ENCODE measurements at places on chromosomes 1 and 21.

DNA sequence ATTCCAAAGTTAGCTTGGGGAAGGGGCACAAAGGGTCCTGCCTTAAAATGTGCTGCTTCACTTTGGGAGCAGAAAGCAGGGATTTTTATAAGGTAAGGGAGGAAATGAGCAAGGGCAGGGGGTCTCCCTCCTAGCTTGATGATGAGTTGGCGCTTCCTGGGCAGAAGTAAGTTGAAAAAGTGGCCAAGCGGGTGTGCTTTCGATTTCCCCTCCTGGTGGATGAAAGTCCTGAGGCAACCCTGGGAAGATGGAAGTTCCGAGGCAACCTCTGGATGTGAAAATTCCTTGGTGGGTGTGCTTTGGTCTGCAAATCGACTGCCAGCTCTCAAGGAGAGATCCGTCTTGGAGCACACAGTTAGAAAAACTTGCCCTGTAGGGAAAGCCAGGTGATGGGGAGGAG lies 41.7 kb upstream of the CD2 start:
- no peak for DNase-seq

DNA sequence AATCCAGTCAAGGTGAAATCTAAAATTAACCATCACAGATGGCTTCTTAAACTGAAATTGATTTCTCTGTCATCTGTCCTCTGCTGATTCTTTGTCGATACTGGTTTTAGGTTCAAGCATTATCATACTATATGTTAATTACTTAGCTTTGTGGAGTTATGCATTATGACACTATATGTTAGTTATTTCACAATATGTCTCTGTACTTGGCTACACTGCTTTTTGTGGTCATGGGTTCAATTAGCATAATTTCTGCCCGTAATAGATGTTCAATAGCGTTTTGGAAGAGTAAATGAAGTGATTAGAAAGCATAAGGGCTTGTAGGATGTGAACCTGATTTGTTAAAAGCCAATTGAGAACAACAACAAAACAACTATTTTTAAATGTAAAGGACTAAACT lies 28.2 kb downstream of the IFI44 start:
- no peak for DNase-seq

DNA sequence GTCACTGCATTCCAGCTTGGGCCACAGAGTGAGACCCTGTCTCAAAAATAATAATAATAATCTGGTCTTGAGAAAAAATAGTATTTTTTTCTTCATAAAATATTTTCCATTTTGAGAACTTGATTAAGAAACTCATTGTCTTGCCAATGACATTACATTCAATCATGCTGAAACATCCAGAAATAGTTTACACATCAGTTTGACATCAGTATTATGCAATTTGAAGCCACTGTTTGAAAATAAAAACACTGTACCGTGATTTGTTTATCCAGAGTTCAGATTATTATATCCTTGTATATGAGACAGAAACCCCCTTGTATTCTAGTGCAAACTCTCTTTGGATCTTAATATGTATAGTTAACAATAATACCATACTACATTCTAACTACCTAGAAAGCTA lies 6.9 kb downstream of the FMO2 start:
- no peak for DNase-seq

- DNase-seq, result no peak
Observed at GRCh38 chr1:102853701-102854187, 254.6 kb downstream of the COL11A1 start.

GRCh38 chr1:56060906-56061305 lies 518.5 kb downstream of the PLPP3 start:
- DNase-seq, result no peak

DNA sequence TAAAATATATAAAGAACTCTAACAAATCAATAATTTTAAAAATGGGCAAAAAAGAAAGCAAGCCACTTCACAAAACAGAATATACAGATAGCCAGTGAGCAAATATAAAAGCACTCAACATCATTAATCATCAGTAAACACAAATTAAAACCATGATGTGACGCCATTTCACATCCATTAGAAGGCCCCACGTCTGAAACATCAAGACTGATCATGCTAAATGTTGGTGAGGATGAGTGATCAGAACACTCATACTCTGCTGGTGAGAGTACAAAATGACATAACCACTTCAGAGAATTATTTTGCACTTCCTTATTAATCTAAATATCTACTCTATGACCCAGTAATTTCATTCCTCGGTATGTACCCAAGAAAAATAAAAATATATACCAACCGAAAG lies 512.2 kb upstream of the NR5A2 start:
- no peak for DNase-seq

GRCh38 chr21:31132574-31133242 lies 94.4 kb upstream of the KRTAP19-8 start:
- DNase-seq, result peak; percentile 30

GRCh38 chr1:78497201-78497600 lies 6.4 kb downstream of the PTGFR start:
- no peak for DNase-seq

DNA sequence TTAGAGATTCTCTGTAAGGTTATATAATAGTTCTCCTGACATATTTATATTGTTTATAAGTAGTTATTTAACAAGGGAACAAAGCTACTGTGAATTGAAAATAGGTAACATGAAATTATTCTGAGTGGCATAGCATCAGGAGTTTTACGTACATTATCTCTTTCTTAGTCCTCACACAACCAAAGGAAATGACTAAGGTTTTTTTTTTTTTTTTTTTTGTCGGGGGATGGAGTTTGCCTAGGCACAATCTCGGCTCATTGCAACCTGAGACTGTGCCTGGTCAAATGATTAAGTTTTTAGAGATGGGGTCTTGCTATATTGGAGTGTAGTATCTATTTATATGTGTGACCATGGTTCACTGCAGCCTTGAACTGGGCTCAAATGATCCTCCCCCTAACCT lies 24.9 kb downstream of the TMED5 start:
- DNase-seq, result no peak

DNA sequence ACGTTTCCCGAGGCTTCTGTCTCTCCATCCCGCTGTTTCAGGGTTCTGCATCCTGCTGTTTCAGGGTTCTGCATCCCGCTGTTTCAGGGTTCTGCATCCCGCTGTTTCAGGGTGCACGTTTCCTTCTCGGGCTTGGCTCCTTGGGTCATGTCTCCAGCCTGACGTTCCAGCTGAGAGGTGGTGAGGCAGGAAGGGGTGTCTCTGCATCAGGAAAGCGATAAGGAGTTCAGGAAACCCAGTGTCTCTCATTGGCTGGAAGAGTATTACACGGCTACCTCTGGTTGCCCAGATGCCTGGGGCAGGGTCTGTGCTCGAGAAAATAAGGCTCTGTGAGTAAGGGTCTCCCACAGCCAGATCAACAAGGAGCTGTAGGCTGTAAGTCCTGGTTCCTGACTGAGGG lies 21.1 kb downstream of the ADARB1 start:
- DNase-seq, result no peak

GRCh38 chr1:223860051-223860622 lies 14.4 kb upstream of the TP53BP2 start:
- no peak for DNase-seq

GRCh38 chr1:9121496-9122409 lies 7.1 kb downstream of the GPR157 start:
- DNase-seq, result no peak

GRCh38 chr1:31764312-31765040 lies at the start of gene ADGRB2:
ADGRB2 (minus strand) TSS chr1:31764340; CDS start chr1:31757221, 7,119 bp downstream.
- no peak for DNase-seq

GRCh38 chr1:109218516-109218915 lies 4.8 kb downstream of the SARS1 start:
- DNase-seq, result no peak

GRCh38 chr1:67610450-67610849 lies 74.6 kb upstream of the GADD45A start:
- DNase-seq, result no peak

DNA sequence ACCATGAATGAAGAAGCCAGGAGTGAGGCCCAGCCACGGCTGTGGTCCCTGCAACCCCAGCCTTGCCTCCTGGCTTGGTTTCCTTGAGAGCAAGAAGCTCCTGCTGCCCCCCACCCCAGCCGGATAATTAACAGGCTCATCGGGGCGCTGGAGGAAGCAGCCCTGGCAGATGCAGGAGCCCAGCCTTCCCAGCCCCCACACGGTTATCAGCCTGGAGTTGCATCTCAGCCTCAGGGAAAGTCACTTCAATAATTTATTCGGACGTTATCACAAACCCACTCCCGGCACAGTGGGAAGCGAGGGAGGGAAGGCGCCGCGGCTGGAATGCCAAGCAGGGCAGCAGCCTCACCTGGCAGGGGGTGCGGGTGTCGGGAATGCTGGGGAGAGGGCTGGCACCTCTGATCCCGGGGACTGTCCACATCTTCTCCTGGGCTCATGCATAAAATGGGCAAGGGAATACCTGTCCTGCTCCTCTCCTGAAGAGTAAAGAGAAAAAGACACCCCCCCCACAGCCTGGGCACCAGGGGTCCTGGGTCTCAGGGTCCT lies 43.3 kb upstream of the LRP8 start:
- no peak for DNase-seq

DNA sequence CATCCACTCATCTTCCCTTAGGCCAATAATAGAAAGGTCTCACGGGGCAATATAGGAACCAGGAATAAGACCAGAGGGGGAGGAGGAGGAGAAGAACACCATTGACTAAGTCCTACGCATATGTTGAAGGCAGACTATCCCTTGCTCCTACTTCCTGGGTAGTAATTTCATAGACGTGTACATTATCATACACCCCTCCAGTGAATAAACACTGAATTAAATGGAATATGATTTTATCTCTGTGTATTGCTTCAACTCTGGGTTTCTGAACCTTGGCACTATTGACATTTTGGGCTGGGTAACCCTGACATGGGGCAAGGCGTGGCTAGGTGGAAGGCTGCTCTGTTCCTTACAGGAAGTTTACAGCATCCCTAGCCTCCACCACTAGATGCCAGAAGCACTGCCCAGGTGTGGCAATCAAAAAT lies 17.3 kb upstream of the FHAD1 start:
- DNase-seq, result no peak

GRCh38 chr1:214472364-214472763 lies 79.0 kb downstream of the PTPN14 start:
- no peak for DNase-seq

DNA sequence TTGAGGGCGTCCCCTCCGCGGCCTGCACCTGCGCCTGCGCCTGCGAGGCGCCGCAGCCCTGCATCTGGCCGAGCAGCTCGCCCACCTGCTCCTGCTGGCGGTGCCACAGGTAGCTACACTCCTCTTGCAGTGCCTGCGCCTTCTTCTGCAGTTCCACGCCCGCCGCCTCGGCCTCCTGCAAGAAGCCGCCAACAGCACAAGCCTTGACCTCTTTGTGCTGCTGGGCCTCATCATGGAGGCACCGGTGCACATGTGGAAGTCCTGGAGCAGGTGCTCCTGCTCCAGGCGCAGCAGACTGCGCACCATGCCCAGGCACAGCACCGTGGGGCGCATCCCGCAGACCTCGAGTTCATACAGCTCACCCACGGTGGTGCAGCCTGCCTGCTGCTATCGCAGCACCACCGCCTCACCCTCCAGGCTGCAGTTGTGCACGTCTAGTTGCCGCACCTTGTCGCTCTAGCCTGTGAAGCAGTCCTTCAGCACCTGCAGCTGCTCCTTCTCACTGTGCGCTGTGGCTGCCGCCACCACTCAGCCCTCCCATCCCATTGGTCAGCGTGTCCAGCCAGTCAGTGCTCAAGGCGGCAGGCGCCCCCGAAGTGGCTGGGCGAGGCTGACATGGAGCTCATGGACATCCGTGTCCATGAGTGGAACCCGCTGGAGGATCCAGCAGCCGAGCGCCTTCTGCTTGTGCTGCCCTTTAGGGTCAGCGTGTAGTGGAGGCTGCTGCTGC lies 12.2 kb upstream of the CD2 start:
- no peak for DNase-seq

GRCh38 chr1:200479816-200480215 lies 70.0 kb upstream of the ZNF281 start:
- no peak for DNase-seq

GRCh38 chr1:46558966-46559365 lies 7.5 kb upstream of the KNCN start:
- DNase-seq, result no peak

GRCh38 chr1:54861070-54861761 lies 25.8 kb downstream of the DHCR24 start:
- DNase-seq, result no peak

GRCh38 chr1:203769505-203770343 lies 4.7 kb downstream of the LAX1 start:
- no peak for DNase-seq

DNA sequence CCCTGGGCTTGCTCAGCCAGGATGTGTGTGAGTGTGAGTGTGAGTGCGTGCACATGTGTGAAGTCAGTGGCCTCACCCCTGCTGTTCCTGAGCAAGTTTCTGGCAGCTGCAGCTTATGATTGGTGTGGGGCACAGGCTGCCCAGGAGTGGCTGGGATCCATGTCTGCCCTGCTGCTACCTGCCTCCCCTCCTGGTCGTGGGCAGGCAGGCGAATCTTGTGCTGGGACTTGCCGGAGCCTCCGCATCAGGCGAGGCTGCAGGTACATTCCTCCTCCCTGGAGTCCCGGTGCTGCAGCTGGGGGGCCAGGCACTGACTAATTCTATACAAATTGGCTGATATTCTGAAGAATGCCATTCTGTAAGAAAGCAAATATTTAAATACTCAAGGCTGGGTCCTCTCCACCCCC lies 85.6 kb upstream of the WNT4 start:
- no peak for DNase-seq

DNA sequence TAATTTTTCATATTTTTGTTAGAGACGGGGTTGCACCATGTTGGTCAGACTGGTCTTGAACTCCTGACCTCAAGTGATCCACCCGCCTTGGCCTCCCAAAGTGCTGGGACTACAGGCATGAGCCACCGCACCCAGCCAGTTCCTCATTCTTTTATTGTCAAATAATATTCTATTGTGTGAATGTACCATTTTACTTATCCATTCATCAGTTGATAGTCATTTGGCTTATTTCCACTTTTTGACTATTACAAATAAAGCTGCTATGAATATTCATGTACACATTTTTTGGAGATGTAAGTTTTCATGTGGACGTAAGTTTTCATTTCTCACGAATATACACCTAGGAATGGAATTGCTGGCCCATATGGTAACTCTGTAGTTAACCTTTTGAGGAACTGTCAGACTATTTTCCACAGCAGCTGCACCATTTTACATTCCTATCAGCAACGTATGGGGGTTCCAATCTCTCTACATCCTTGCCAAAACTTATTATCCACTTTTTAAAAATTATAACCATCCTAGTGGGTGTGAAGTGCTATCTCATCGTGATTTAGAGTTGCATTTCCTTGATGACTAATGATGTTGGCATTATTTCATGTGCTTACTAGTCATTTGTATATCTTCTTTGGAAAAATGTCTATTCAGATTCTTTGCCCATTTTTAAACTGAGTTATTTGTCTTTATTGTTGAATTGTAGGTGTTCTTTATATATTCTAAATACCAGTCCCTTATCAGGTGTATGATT lies 12.7 kb downstream of the PACC1 start:
- no peak for DNase-seq

DNA sequence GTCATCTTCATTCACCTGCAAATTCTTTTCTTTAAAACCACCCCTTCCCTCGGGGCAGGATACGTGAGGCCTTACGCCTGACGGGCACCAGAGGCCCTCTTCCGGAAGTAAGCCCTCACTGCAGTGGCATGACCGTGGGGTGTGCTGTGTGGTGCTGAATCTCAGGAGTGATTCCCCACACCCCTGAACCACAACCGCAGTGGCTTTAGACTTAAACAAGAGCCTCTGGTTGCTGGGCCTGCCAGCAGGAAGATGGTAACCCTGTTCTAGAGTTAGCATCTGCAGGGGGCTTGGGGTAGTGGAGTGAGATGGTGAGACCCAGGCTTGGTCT lies 12.1 kb downstream of the BSND start:
- no peak for DNase-seq

Data from stimulated activated CD8-positive, alpha-beta memory T cell treated with anti-CD3 and anti-CD28 coated beads, Interleukin-7, amount 100 ng/mL, for 1 hour (primary cell).